ENCODE measurements at places on chromosomes 5 and 9. TPM values are rescaled to one million over a fixed set of nuclear protein-coding genes. Genes with fewer than 3 reads are reported as not detected.

The FBP2 gene
- not detected for polyA plus RNA-seq

The NMUR2 gene
- polyA plus RNA-seq = not detected

The NLN gene
- polyA plus RNA-seq = 15.4 TPM

The SV2C gene
- polyA plus RNA-seq = not detected

The SH3TC2 gene
- 1.5 TPM for polyA plus RNA-seq

The ANKRD34B gene
- polyA plus RNA-seq = not detected

DNA sequence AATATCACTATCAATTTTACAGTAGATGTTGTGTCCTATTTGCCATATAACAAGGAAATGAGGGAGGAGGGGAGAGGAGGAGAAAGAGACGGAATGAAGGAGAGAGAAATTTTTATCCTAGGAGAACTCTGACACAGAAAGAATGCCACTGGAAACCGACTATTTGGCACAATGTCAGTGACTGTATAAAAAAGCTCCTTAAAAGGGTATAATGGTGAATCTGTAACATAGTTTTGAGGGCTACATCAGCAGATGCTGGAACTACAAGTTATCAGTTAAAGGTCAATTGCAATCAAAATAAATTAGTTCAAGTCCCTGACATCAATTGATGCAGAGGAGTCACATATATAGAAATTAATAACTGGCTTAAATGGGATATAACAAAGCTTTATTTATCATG, 5.7 kb downstream of the EDIL3 start:
- no peak for DNase-seq

- DNase-seq = no peak
Measured at GRCh38 chr5:64457846-64458245, 48.0 kb upstream of the RGS7BP start.

- no peak for DNase-seq
Measured at GRCh38 chr5:15560421-15560820, 60.4 kb downstream of the FBXL7 start.

DNA sequence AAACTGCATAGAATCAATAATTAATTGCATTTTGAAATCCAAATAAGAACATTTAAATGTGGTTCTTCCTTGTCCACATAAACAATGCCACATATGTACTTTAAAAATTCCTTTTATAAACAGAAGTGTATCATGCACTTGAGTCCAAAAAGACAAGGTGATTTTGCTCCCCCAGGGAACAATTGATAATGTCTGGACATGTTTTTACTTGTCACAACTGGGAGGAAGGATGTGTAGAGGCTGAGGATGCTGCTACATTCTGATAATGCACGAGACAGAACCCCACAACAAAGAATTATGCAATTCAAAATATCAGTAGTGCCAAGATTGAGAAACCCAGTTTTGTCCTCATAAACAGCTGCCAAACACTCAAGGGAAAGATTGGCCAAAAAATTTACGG, 181.1 kb upstream of the ISL1 start:
- DNase-seq = no peak

DNA sequence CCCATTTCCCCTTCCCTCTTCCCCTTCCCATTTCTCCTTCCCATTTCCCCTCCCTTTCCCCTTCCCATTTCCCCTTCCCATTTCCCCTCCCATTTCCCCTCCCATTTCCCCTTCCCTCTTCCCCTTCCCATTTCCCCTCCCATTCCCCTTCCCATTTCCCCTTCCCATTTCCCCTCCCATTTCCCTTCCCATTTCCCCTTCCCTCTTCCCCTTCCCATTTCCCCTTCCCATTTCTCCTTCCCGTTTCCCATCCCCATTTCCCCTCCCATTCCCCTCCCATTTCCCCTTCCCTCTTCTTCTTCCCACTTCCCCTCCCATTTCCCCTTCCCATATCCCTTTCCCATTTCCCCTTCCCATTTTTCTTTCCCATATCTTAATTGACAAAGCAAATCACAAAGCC, 109.0 kb downstream of the OLFM1 start:
- no peak for DNase-seq

DNA sequence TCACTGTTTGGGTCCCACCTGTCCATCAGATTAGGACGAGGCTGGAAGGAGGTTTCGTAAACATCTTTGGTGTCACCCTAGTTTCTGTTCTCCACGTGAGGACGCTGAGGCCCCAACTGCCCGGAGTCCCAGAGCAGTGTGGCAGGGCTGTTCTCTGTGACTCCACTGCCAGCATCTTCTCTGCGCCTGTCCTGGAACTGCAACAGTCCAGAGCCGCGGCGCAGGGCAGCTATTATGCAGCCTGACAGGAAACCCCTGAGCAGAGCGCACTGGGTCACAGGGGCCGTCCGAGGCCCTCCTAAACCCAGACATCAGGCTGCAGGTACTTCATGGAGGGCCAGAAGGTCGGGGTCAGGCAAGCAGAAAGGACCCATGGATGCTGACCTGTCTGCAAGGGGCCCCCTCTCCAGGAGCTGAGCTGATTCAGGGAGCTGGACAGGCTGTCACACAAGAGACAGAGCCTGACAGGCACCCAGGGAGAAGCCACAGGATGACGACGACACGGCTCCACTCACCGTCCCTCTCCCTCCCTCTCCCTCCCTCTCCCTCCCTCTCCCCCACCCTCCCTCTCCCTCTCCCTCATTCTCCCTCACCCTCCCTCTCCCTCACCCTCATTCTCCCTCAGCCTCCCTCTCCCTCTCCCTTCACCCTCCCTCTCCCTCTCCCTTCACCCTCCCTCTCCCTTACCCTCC, 31.7 kb downstream of the DBH start:
- DNase-seq = no peak

GRCh38 chr5:146047396-146047795, 58.0 kb downstream of the PLAC8L1 start:
- no peak for DNase-seq

- no peak for DNase-seq
Measured at GRCh38 chr5:115892021-115892420, 50.3 kb downstream of the AP3S1 start.

DNA sequence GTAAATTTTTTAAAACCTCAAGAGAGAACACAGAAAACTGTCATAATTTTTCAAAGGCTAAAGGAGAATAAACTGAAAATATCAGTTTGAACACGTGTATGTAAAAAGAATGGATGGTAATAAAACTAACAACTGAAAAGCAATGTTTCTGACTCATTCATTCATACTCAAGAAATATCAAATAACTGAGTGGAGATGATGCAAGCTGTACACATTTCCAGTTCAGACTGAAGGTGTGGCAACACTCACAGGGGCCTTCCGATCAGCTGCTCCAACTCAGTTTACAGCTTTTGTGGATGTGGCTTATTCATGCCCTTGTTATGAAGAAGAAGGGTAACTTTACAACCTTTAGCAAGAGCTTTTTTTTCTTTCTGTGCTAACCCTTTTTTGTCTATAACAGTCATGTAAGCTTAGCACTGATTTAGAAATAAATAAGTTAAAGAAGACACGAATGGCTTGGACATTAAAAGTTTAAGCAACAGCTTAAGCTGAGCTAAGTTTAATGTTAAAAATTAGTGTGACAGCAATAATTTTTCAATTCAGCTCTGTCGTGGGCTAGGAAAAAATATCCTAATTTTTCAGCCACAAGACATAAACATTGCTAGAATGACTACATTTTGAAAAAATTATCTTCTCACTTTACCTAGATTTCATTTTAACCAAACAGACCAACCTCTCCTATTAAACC, 453.5 kb downstream of the RAB3C start:
- peak; percentile 94 for DNase-seq

- no peak for DNase-seq
Measured at GRCh38 chr9:73839471-73839870, 657.7 kb upstream of the RORB start.

GRCh38 chr5:61163905-61164304, 1.6 kb upstream of the SMIM15 start:
- DNase-seq = no peak

- DNase-seq = no peak
Measured at GRCh38 chr5:137665678-137666460, 70.0 kb downstream of the KLHL3 start.

- no peak for DNase-seq
Measured at GRCh38 chr9:70465904-70466303, 51.4 kb upstream of the KLF9 start.

DNA sequence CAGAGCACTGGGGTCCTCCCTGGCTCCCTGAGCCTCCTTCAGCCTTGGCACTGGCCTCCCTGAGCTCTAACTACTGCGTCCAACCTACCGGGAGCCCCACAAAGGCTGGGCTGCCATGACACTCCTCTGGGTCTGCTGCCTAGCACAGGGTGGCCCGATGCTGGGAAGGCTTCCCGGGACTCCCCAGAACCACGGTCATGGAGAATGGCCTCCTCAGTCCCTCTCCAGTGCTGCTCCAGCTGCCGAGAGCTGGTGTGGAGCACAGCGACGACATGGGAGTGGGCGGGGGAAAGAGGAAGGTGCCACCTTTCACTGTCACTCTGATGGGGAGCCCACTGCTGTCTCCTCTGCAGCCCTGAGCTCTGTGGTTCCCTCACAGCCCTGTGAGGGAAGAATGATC, 61.5 kb upstream of the RNF130 start:
- no peak for DNase-seq

DNA sequence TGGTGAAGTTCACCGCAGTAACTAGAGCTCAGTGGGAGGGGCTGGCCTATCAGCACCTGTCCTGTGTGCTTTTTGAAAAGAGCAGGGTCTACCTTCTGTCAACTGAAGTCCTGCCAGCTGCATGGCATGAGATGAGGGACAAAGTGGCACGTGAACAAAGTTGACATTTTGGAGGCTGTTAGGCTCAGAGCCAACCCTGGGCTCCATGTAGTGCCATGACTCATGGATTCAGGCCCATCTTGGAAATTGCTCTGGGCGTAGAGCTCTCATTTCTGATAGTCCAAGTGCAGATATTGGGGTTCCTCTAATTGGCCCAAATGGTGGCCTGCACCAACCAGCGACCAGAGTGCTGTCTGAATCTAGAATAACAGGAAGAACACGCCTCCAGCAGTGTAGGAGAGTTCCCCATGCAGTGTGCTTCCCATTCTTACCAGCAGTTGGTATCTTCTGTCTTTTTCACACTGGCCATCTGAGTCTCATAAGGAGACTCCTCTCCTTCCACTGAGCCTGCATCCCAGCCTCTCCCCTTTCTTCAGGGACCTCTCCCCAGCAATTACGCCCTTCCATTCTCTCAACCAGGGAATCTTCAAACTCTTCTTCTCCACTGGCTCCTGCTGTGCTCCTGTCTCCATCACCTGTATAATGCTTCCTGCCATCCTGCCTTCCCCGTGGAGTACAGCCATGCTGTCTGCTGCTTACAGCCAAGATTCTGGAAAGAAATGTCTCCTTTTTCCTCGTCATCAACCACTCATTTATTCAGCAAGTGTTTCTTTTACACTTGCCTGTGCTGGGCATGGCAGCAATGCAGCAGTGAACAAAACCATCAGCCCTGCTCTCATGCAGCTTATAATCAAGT, 30.4 kb downstream of the IRF1 start:
- no peak for DNase-seq

- no peak for DNase-seq
Measured at GRCh38 chr5:40796487-40796889, 1.7 kb downstream of the PRKAA1 start.

GRCh38 chr5:82676661-82677060, 398.5 kb upstream of the RPS23 start:
- DNase-seq = no peak

DNA sequence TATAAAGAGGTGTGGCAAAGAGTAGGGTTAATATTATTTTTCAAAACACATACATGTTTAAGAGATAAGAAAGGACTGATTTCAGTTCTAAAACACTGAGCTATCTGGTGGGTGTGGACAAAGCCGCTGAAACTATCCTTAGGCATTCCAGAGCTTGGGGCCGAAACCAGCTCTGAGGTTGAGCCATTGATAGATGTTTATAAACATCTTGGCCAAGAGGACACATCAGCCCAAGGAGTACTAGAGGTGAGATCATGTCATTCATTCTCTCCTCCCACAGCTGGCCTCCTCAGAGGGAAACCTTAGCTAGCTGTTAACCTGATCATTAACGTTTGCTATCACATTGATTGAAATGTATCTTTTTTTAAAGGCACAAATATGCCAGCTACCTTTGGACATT, 89.9 kb downstream of the NLN start:
- no peak for DNase-seq

DNA sequence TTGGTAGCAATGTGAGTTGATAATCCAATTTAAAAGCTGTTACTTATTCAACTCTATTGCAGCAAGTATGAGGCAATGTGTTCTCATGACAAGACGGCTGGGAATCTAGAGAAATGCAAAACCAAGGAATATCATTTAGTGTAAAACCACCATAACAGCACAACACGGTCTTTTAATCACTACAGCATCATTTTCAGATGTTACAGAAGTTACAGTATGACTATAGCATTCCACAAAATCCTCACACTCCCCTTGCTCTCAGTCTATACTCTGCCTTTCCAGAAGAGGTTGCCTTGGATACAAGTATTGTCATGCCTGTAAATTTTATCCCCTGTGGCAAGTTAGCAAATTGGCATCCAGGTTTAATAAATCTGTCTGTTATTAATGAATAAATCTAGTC, 28.6 kb upstream of the TAS2R1 start:
- DNase-seq = peak; percentile 86

- DNase-seq = no peak
Measured at GRCh38 chr5:175864296-175864695, 7.1 kb upstream of the CPLX2 start.

DNA sequence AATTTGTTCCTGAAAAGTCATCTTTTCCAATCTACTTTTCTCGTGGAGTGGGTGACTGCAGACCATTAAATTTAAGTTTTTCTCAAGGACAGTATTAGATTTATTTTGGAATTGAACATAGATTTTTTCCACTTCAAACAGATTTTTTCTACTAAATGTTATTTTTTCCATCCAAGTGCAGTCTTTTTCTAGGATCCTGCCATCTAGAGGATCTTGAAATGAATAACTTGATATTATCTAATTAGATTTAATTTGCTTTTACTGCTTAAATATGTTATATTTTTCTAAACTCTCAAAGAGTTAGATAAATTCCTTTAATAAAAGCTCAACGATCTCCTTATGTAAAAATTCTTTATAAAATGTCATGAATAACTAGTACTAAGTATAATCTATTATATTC, 136.9 kb upstream of the PRR16 start:
- DNase-seq = no peak

DNA sequence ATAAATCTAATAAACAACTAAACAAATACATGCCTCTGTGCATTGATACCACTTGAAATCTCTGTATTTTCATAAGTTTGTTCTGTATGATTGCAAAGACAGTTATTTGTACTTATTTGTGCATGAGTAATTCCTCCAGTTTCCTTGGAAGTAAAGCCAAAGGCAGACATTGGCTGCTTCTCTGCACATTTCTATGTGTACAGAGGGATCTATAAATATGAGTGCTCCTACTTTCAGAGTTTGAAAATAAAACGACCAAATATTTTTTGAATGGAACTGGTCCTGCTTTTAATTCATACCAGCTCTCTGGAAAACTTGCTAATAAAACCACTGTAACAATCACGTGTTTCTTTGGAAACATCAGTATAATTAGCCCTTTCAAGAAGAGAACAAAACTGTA, 306.5 kb downstream of the MAN2A1 start:
- no peak for DNase-seq

DNA sequence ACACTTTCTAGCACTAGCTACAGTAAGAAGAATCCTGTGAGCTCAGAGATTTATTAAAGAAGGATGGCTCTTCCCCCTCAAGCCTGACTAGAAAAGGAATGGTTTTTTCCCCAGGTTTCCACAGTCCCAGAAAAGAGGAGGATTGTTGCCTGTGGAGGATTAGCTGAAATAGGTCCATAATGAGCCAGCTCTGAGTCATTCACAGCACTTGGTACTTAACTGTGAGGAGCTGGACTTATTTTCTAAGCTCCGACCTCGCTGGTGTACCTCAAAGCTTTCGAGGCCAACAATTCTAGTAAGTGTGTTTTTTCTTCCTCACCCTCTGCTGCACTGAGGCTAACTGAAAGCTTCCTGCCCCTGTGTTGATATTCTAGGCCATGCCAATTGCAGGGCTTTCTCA, 222.5 kb upstream of the IL12B start:
- DNase-seq = no peak
